ENCODE measurements at places on chromosomes 5 and 9. TPM values are rescaled to one million over a fixed set of nuclear protein-coding genes. Genes with fewer than 3 reads are reported as not detected.

RGS3 gene
- total RNA-seq: 602 TPM

- DNase-seq: peak; percentile 93
These were observed at the start of gene NHP2 for GRCh38 chr5:178153530-178154340. TSS of gene NHP2 (minus strand) at chr5:178153885. CDS start at chr5:178153817, 68 bp downstream.

- DNase-seq: no peak
These were observed 34.6 kb downstream of the OXCT1 start for GRCh38 chr5:41835645-41836044.

DNA sequence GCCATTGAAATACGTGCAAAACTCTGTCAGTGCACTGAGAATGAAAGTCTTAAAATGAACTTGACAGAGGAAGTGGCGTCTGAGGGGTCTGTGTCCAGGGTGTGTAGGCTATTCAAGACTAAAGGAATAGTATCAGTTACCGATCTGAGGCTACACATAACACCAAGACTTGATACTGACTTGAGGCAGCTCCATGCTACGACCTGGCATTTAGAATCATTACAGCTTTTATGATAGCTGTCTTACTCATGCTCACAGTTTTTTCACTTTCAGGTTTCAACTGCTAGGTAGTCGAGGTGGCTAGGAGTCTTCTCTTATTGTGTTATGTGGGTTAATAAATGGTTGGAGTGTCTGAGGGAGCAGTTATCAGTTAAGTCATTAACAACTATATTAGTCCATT, 92.8 kb upstream of the SLCO6A1 start:
- DNase-seq: no peak

Data from glomerular endothelial cell (primary cell).